ENCODE measurements at places on chromosomes 4 and X.
A peak's percentile ranks its signal among the peaks of the same experiment; 100 is the strongest.

- no peak for DNase-seq
Measured at GRCh38 chr4:183448436-183448835, 4.0 kb downstream of the CDKN2AIP start.

DNA sequence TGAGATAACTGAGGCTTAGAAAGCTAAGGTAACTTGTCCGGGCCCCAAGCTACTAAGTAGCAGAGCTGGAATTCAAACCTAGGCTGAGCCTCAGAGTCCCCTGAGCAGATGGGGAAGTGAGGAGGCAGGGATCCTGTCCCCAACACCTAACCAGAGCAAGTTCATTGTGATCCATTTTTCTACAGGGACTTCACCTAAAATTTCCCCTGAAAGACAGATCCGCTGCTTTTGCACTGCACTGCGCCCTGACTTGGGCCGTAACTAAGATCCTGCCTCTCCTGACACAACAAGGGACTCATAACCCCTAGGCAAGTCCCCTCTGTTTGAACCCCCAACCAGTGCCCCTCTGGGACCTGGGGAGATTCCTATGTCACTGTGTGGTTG is 25.6 kb upstream of the MTM1 start:
- DNase-seq, result no peak

DNA sequence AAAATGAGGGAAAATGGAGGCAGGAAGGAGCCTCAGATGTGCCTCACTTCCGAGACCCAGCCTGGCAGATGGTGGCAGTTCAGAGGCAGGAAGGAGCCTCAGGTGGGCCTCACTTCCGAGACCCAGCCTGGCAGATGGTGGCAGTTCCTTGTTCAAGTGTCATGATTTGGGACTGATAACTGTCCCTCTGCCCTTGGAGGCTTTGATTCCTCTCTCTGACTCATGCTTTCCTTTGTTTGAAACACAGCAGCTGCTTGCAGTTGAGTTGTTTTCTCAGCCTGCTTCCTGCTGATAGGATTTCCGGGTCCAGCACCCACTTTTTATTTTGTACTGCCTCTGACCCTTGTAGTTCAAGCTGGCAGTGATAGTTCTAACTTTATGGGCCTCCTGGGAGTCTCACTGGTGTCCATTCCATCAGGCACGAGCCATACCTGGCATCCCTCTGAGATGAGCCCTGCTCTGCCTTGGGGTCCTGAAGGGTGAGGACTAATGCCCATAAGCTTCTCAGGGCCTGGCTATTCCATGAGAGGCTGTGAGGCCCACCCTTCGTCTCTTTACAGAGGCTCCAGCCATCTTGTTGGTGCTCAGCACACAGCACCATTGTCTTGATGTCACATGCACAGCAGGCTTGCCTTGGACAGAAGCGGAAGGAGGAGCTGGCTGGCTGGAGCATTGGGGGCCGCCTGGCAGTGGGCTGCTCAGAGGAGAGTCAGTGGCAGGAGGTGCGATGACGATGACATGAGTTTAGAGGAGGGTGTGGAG is 13.0 kb downstream of the RGS12 start:
- peak; percentile 44 for DNase-seq

GRCh38 chrX:130550351-130550750 is 148.6 kb downstream of the RBMX2 start:
- no peak for DNase-seq

GRCh38 chr4:61427099-61427817 is 227.1 kb downstream of the ADGRL3 start:
- no peak for DNase-seq

DNA sequence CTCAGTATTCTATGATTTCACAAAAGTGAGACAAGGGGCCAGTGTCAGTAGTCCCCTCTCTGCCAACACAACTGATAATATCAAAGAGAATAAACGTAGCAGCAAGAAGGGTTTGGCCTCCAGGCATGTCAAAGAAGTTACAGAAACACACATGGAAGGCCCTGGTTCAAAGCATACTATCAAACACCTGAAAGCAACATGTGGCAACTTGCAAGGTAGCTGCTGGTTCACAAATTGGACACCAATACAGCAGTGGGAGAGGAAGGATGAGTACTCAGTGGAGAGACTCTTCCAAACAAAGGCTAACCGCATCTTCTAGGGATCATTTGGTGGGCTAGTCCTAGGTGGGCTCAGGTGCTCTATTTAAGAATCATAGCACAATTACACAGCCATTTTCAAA is 74.9 kb upstream of the MAOA start:
- no peak for DNase-seq

DNA sequence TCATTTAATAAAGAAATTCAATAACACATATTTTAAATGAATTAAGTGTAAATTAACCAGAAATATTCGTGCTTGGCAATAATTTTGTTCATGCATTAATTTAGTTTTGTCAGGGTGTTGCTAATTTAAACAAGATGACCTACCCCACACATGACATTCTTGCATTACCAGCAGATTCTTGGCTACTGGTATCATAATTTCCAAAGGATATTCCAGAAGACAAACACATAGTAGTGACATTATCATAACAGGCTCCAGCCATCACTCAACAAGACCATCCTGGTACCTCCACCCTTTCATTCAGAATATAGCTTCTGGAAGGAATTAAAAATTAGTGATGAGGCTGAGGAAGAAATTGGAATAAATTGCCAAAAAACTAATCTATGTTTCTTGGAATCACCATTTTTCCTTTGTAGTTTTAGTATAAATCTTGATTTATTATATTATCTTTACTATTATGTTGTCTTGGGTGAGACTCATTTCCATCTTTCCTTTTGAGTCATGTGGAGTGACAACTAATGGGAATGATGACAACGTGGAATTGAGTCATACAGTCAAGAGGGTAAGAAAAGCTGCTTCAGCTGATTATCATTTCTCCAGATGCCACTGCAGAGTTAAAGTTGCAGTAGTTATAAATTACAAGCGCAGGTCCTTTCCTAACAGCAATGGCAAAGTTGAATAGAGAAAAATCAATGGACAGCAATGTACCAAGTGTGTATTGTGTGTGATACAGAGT is 30.9 kb upstream of the HHIP start:
- no peak for DNase-seq

DNA sequence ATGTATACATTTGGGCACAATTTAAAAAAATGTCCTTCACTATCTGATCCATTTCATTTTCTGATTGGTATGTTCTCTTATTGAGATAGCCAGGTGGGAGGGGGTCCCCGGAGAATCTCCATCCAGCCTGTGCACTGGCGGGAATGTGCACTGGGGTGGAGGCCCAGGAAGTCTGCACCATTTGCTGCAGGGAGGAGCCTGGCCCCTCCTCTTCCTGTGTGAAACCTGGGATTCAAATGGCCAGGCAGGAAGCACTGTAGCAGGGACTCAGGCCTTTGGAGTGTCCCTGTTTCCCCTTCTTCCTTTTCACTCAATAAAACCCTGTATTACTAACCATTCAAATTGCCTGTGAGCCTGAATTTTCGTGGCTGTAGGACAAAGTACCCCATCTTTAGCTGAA is 44.3 kb downstream of the GPRIN3 start:
- DNase-seq, result no peak

GRCh38 chr4:23422878-23423277 is 467.0 kb downstream of the PPARGC1A start:
- no peak for DNase-seq

- no peak for DNase-seq
Measured at GRCh38 chrX:102154900-102155805, 624 bp downstream of the BEX5 start.

DNA sequence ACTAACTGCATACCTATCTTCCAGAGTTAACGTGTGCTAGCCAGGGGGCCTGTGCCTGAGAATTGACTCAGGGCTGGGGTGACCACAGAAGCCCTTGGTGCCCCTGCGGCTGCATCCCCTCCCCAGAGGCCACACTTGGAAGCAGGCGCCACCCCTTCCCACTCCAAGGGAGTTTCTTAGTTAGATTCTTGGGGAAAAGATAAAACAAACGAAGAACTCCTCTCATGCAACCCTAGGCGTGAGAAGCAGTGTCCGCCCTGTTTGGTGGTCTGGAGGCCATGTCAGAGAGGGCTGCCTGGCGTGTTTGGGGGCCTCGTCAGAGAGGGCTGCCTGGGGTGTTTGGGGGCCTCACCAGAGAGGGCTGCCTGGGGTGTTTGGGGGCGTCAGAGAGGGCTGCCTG is 50.3 kb upstream of the HGFAC start:
- DNase-seq, result no peak

DNA sequence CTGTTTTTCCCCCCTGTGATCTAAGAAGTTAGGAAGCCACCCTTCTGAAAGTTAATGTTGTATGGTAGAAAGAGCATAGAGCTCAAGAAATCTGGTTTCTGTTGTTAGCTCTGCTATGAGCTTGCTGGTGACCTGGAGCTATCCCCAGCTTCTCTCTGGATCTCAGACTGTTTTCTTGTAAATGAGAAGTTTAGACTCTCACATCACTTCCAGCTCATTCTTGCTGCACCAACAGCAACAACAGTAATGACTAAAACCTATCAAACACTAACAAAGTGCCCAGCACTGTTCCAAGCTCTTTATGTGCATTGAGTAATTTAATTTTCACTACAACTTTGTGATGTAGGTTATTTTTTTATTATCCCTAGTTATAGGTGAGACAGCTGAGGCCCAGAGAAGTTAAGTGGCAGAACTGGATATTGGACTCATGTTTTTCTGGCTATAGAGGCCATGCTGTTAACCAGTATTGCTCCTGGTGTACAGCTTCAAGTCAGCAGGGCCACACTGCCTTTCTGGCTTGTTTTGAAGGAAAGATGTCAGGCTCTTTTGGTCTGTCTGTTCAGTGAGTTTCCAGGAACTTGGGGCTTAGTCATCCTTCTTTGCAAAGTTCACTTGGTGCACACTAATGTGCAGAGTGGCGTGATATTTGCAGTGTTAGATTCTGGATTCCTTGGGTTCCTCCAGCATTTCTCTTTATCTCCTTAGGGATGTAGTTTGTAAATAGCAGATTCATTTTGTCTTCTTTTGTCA is 27.8 kb upstream of the TMEM164 start:
- no peak for DNase-seq

GRCh38 chr4:16524911-16525554 is 298.8 kb upstream of the TAPT1 start:
- DNase-seq, result no peak

DNA sequence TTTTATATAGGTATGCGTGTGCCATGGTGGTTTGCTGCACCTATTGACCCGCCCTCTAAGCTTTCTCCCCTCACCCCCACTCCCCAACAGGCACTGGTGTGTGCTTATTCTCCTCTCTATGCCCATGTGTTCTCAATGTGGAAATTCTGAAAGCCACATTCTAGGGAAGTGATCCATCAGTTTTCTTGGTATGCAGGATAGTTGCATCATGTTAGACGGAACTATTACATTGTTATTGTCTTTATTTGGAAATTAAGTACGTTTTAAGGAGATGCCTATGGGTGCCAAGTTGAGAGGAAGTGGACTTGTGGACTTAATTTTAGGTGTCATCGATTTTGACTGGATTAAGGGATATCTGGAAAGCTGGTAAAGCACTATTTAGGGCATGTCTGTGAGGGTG is 204.6 kb downstream of the RBM46 start:
- DNase-seq, result no peak

GRCh38 chr4:156999175-156999517 is 27.5 kb upstream of the PDGFC start:
- DNase-seq, result peak; percentile 94

DNA sequence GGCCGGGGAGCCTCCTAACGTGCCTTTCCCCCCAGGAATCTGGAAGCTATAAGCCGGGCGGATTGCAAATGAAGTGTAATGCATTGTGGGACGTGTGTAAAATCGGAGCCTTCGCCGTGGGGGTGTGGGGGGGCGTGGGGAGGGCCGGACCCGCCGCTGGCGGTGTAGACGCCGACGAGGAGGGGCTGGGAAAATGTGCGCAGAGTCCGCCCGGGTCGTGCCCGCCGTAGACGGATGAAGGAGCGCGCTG is 1.3 kb downstream of the STOX2 start:
- DNase-seq, result no peak

- peak; percentile 79 for DNase-seq
Measured at GRCh38 chr4:155889031-155889793, 14.3 kb upstream of the TDO2 start.

GRCh38 chr4:94375364-94375763 is 32.7 kb upstream of the HPGDS start:
- DNase-seq, result no peak

- DNase-seq, result no peak
Measured at GRCh38 chrX:149161435-149162088, 343.5 kb downstream of the IDS start.

GRCh38 chr4:3085948-3086670 is 11.6 kb downstream of the HTT start:
- DNase-seq, result no peak

DNA sequence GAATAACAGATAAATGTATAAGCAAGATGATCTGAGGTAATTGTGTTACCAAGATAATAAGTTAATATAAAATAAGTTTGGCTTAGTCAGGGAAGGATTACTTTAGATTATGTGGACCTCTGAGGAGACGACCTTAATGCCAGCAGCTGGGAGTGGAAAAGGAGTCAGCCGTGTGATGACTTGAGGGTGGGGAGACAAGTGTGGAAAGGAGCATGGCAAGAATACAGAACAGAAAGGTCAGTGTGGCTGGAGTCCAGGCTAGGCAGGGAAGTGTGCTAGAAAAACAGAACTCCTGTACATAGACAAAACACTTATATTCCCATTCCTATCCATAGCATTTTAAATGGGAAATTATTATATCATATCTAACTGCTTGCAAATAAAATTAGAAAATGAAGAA is 138.8 kb downstream of the PDLIM5 start:
- DNase-seq, result no peak

DNA sequence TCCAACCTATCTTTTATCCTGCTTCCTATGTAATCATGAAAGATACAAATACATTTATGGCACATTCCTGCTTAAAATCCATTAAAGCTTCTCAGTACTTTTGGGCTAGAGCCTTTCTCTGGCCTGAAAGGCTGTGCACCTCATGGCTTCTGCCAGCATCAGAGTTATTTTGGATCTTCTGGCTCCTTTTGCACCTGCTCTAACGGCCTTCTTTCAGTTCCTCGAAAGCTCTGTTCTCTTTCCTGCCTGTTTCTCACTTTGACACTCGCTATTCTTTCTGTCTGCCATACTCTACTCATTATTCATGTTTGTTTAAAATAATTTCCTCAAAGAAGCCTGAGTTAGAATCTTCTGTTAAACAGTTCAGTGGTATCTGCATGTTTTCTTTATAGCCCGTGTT is 86.0 kb downstream of the LRP2BP start:
- DNase-seq, result no peak

GRCh38 chr4:97720869-97721432 is 422.3 kb downstream of the STPG2 start:
- peak; percentile 58 for DNase-seq

- DNase-seq, result no peak
Measured at GRCh38 chr4:134421734-134422133, 220.1 kb upstream of the PABPC4L start.

GRCh38 chr4:82352118-82352824 is 21.5 kb downstream of the HNRNPD start:
- no peak for DNase-seq

GRCh38 chrX:68139791-68140190 is 293.5 kb downstream of the OPHN1 start:
- no peak for DNase-seq

- no peak for DNase-seq
Measured at GRCh38 chr4:181755846-181756245, 487.4 kb upstream of the TENM3 start.
